ENCODE measurements at places on chromosomes 1 and 21.

- DNase-seq = no peak
These were observed 176.5 kb downstream of the TGFB2 start for GRCh38 chr1:218521414-218522169.

DNA sequence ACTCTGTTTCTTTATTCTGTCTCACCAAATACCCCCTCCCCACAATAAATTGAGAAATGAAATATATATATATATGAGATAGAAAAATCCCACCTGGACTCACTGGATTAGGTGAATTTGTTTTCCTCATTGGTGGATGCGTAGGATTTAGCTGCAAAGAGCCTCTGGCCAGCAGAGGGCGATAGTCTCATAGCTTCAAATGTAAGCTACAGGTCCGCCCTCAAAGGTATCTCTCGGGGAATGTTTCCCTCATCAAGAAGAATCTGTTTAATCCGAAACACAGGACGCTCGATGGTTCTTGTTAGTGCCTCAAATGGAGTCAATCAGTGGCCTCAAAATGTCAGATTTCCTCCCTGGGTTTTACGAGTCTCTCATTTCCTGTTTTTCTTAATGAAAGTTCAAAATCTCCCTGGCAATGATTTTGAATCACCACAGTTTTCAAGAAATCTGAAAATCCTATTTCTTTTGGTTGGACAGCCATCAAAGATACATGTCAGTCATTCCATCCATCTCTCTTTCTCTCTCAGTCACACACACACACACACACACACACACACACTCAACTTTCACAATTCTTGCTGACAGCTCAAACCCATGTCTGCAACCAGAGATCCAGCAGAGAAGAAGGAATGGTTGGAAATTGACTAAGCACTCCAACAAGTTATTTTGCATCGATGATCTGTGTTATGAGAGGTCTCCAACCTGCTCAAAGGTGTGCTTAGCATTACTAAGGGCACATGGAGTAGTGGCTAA is 13.9 kb upstream of the CAMK1G start:
- peak; percentile 65 for DNase-seq

- no peak for DNase-seq
These were observed 109.8 kb downstream of the HMCN1 start for GRCh38 chr1:185843986-185844385.

DNA sequence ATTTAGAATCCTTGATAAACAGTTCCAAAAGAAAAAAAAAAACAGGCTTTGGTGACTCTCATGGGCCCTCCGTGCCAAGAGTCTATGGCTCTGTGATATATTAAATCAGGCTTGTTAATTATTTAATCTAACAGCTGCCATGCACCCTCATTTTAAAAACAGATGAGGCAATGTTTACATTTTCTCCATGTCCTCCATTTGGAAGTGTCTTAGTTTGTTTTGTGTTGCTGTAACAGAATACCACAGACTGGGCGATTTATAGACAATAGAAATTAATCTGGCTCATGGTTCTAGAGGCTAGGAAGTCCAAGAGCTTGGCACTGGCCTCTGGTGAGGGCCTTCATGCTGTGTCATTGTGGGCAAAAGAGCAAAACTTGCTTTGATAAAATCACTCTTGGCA is 58.0 kb downstream of the B3GALT5 start:
- no peak for DNase-seq

DNA sequence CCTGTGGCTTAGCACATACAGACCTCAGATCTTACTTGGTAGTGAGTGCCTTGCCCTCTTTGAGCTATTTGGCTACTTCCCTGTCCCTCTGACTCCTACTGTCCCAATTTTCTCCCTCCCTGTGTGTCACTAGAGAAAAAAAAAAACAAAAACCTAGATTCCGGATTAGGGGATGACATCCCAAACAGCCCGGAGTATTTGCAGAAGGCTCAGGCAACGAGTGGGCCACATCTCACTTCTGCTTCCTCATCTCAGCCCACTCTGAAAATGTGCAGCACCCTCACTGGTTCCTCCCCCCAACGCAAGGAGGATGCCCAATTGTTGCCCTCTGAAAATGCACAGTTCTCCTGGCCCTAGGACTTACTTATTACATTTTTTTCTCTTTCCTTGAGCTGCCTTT is 4.9 kb downstream of the NHLH1 start:
- DNase-seq = no peak

DNA sequence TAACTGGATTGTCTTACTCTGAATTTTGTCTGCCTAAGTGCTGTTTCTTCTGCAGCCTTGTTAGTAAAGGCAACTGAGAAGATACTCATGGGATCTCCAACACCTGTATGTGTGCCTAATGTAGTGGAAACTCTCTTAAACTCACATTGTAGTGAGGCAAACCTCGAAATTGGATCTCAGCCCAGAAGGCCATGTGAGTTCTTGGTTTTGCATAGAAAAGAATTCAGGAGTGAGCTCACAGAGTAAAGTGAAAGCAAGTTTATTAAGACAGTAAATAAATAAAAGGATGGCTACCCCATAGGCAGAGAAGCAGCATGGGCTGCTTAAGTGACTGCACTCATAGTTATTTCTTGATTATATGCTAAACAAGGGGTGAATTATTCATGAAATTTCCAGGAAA is 1344.7 kb downstream of the NCAM2 start:
- DNase-seq = no peak

GRCh38 chr1:200947059-200947566 is 52.4 kb downstream of the INAVA start:
- DNase-seq = no peak

DNA sequence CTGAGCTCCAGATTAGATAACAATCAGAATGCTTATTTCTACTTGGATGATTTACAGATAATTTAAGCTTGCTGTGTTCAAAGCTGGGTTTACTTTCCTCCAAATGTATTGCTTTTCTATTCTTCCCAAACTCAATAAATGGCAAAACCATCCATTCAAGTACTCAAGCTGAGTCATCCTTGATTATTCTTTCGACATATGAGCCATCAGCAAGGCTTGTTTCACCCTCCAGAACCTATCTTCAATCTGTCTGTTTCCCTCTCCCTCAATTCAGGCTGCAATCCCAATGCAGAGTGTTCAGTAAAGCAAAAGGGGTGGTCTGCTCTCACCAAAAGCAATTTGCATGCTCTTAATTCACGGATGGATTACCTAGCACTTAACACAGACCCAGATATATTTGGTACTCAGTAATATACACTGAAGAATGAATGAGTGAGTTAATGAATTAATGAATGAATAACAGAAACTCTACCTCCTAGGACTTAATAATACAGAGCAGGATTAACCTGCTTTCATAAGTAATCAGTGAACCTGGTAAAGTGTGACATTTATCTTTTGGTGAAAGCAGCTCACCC is 41.9 kb downstream of the DDR2 start:
- no peak for DNase-seq

GRCh38 chr1:90319918-90320317 is 325.0 kb downstream of the ZNF326 start:
- no peak for DNase-seq

DNA sequence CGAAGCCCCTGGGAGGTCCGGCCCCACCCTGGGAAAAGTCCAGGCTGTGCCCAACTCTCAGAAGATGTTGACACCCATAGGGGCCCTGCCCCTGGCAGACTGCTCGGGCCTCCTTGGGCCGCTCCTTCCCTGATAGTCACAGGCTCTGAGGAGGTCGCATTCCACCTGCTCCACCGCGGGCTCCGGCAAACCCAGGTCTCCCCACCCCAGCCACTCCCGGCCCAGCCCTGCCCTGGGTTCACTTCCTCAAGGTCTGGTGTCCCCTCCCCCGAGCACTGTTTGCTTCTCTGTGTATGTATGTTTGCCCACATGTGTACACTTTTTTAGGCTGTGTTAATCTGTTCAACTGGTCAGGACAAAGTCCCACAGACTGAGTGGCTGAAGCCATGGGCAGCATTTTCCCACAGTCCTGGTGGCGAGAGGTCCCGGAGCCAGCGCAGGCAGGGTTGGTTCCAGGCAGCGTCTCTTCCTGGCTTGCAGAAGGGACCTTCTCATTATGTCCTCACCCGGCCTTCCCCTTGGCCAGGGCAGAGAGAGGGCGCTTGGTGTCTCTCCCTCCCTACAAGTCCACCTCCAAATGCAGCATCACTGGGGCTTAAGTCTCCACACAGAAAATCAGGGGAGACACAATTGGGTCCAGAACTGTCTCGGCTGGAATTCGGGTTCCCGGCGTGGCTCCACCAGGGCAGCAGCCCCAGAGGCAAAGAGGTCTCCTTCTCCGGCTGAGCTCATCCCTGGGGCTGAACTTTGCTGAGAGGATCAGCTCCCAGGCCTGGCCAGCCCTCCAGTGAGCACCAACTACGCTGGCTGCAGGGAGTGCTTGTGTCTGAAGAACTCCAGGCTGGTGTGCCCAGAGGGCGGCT is 10.5 kb upstream of the PRXL2B start:
- no peak for DNase-seq

- DNase-seq = no peak
These were observed 9.1 kb downstream of the HIPK1 start for GRCh38 chr1:113938192-113938591.

All from T follicular helper cell (primary cell).